ENCODE measurements at places on chromosomes 7 and 10.

- DNase-seq, result no peak
Measured at GRCh38 chr10:72110673-72111401, 22.5 kb upstream of the SPOCK2 start.

DNA sequence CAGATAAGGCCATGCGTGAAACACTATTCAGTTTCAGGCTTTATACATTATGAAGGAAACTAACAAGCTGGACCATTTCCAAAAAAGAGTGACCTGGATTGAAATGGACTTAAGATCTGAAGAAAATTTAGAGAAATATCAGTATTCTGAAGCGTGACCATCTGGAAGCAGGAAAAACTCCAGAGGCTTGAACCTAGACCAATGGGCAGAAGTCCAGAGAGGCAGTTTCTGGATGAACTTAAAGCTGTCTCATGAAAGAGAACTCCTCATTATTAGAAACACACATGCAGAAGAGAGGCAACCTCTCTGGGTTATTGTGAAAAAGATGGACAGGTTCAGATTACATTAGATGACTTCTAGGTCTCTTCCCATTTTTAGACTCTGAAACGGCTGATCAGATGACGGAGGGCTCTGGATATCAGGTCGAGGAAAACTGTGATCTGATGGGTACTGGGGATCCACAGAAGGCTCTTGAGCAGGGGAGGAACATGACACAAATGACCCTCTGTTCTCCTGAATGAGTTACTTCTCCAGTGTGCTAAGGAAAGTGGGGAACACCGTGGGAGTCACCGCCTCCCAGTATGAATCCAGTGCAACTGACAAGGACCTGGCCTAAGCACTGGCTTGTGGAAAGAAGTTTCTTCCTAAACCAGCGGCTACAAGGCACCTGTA, 116.5 kb downstream of the SPDYE5 start:
- DNase-seq, result no peak

GRCh38 chr7:13949445-13949844, 40.0 kb downstream of the ETV1 start:
- DNase-seq, result no peak

DNA sequence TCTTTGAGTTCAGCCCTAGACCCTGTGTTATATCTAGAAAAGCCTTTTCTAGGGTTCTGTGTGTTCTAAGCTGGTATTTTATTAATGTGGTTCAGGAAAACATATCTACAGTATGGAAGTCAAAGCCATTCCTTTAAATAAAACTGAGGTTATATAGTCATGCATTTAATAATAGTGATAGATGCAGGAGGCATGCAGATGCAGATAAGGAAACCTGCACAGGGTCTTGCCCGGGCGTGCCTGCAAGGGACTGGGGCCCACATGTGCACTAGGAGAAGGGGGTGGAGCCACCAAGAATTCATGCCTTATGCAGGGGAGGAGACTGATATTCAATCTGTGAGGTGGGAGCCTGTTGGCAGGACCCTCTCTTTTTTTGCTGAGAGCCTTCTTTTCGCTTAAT, 171.5 kb downstream of the PRPF18 start:
- DNase-seq, result peak; percentile 40

DNA sequence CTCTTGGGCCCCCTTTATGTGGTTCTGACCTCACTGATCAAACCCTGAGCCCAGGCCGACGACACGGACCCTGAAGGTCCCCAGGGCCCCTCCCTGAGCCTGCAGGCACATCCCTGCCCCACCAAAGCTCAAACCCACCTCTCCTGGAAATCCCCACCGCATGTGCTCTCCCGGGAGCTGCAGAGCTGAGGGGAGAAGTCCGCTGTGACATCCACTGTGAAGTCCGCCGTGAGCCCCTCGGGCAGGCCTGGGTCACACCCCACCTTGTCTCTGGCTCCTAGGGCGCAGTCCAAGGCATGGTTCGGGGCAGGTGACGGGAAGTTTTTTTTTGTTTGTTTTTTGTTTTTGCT, 100.2 kb downstream of the MICALL2 start:
- DNase-seq, result no peak

GRCh38 chr7:38451840-38452239, 178.4 kb upstream of the TARP start:
- no peak for DNase-seq

DNA sequence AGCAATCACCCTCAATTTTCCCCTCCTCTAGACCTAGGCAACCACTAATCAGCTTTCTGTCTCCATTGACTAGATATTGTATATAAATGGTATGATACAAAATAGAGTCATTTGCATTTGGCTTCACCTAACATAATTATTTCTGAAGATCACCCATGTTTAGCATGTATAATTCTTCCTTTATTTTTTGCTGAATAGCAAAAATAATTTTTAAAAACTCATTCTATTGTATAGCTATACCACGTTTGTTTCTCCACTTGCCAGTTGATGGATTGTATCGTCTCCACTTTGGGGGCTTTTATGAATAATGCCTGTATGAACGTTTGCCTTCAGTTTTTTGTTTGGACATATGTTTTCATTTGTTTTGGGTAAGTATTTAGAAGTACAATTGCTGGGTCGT, 95.3 kb downstream of the ZNRF2 start:
- DNase-seq, result no peak

GRCh38 chr10:71314028-71314693, 4.9 kb upstream of the SLC29A3 start:
- peak; percentile 78 for DNase-seq

GRCh38 chr10:70461397-70462348, 16.9 kb upstream of the PALD1 start:
- DNase-seq, result peak; percentile 74

Measured in activated CD8-positive, alpha-beta memory T cell treated with anti-CD3 and anti-CD28 coated beads for 24 hours (primary cell).